ENCODE measurements at places on chromosomes 2 and 18.

GRCh38 chr2:19823507-19823906, 78.3 kb downstream of the TTC32 start:
- DNase-seq: no peak

- no peak for DNase-seq
These were observed 1.7 kb downstream of the SEPTIN2 start for GRCh38 chr2:241317391-241317790.

DNA sequence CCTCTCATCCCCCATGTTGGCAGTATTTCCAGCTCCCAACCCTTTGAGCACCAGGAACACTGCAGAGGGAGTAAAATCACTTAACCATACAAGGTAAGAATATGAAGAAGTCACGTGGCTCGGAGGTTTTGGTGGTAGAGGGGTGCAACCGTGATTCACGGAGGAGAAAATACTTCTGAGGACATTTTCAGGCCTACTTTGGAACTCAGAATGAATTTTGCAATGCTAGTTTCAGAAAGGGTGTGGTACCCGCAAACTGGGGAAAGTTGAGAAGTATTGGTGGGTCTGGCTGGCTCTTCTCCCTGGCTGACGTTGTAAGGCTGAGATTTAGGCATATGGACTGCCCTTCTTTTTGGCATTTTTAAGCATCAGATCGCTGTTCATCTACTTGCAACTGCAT, 442 bp downstream of the SERPINB5 start:
- DNase-seq: no peak

DNA sequence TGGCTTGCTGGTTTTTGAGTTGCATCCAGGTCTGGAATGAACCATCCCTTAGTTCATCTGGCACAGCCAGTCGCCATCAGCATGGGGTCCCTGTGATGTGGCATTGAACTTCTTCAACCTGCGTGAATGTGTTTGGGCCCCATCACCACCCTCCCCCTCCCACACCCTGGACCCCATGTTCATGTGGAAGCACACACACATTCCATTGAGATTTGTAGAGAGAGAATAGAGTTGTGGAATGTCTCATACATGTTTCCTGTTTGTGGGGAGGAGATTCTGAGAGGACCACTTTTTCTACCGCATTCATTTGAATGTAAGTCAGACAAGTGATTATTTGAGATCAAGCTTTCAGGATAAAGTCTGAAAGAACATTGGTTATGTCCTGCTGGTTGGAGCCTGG, 117.6 kb upstream of the EML6 start:
- no peak for DNase-seq

- no peak for DNase-seq
These were observed 364.8 kb downstream of the TGIF1 start for GRCh38 chr18:3814816-3815215.

- DNase-seq: no peak
These were observed 50.7 kb downstream of the LRRC30 start for GRCh38 chr18:7281579-7281978.

- DNase-seq: no peak
These were observed 105.0 kb downstream of the LAMA3 start for GRCh38 chr18:23793985-23794867.

- DNase-seq: no peak
These were observed 105.9 kb downstream of the SOX11 start for GRCh38 chr2:5798084-5798483.

GRCh38 chr2:36478332-36478738, 119.6 kb downstream of the FEZ2 start:
- no peak for DNase-seq

GRCh38 chr2:1446301-1446700, 33.0 kb downstream of the TPO start:
- no peak for DNase-seq

Data from DMS 273 treated with DMSO at 0.1 percent for 48 hours (cell line).